ENCODE measurements at places on chromosomes 4 and X. TPM values are rescaled to one million over a fixed set of nuclear protein-coding genes. Genes with fewer than 3 reads are reported as not detected.

DNA sequence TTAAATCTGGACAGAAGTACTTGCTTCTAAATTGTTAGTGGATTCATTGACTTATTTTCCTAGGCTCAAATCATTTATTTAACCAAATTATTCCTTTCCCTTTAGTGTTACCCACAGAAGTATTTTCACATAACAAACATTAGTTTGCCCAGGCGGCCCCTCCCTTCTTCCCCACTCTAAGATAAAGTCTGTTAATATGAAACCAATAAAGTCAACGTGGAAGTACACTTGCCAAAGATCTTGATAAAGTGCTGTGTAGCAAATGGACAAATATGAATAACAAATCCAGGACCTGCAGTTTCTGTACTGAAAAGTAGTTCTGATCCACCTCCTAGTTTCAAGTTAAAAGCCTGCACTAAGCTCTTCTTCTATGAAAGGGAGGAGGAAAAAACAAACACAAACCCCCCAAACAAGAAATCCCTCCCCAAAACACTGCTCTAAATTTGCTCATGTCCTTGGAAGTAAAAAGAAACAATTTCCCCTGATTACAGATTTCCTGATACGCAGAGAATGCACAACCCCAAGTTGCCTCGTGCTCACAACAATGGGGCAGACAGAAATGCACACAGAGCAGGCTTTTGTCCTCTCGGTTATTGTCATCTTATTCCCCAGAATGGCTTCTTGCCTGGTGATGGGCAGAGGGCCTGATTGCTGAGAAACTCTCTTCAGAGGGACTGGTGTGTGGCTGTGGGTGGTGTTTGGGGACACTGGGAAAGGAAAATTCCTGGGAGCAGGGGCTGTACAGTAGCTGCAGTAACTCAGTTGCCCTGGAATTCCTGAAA is 23.2 kb downstream of the TMSB4X start:
- no peak for DNase-seq

- peak; percentile 37 for DNase-seq
Measured at GRCh38 chrX:118116713-118117550, at the start of gene KLHL13. Gene KLHL13 (minus strand): TSS chrX:118116810. CDS start chrX:118028473, 88,337 bp downstream.

- no peak for DNase-seq
Measured at GRCh38 chr4:3451956-3452355, 10.2 kb downstream of the HGFAC start.

Gene TBC1D19
- total RNA-seq = 3.1 TPM

Gene RAI2
- total RNA-seq = 4.2 TPM

- DNase-seq = no peak
Measured at GRCh38 chr4:105546086-105546485, 6.3 kb upstream of the ARHGEF38 start.

- no peak for DNase-seq
Measured at GRCh38 chr4:48333587-48333986, 7.7 kb upstream of the SLAIN2 start.
